Fibroblast of the aortic adventitia (primary cell): ENCODE measurements at places on chromosomes 2 and 18.

DNA sequence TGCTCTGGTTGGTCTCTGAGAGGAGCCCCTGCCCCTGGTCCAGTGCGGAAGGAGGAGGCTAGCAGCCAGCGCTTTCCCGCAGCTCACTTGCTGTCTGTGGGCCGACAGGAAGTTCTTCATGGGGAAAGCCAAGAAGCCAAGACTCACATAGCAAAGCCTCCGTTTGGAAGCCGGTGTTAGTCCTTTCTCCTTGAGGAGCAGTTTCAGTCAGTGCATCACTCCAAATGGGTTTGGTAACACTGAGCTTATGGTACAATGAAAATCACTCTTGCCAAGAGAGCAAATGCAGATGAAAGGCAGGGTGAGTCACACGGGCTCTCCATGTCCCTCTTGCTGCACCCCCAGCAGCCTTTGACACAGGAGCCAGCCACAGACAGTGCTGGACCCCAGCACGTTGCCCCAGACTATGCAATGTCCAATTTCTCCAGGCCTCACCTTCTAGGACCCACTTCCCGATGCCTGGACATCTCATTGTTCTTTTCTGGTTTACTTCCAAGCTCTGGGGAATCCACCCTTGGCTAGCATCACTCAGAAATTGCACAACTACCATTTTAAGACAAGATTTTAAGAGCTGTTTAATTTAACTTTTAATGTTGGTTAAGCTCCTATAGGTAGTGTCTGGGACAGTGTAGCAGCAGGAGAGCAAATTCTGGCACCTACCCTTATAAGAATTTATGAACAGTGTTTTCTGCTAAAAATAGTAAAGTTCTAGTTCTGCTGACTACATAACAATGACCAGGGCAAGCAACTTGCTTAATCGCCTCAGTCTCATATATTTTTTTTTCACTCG is 174.9 kb downstream of the ASB1 start:
- DNase-seq, result peak; percentile 99

- no peak for DNase-seq
These were observed 88.0 kb downstream of the CDC42EP3 start for GRCh38 chr2:37583402-37583801.

DNA sequence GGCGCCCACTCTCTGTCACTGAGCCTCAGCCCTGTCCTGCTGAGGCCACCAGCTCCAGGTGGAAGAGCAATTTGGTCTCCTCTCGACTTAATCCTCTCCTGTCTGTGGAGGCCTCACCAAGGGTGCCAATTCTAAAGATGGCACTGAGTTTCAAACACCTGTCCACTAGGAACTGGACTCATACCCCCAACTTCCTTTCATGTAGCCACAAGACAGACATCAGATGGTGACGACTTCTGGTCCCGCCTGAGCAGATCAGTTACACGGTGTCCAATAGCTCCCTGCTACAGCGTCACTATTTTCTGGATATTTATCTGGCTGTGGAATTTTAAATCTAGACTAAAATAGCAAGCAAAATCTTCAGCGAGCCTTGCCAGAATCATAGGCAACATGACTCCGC is 24.5 kb upstream of the SP5 start:
- no peak for DNase-seq

DNA sequence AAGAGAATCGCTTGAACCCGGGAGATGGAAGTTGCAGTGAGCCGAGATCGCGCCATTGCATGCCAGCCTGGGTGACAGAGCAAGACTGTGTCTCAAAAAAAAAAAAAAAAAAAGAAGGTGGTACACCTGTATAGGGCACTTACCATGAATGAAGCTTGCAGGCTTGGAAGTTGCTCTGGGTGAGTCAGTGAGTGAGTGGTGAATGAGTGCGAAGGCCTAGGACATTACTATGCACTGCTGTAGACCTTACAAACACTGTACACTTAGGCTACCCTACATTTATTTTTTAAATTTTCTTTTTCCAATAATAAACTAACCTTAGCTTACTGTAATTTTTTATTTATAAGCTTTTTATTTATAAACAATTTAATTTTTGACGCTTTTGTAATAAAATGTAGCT is 78.4 kb upstream of the ATG16L1 start:
- no peak for DNase-seq

DNA sequence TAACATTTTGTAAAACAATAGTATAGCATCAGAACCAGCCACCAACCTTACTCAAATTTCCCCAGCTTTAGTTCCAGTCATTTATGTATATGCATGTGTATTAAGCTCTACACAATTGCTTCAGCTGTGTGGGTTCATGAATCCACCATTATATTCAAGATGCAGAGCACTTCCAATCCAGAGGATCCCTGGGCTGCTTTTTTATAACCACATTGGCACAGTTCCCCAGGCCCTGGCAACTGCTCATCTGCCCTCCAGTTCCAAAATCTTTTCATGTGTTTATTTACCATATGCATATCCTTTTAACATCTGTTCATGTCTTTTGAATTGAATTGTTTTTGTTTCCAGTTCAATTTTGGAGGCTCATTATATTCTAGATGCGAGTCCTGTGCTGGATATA is 482.9 kb upstream of the HS6ST1 start:
- no peak for DNase-seq

GRCh38 chr2:72544554-72544953 is 281.3 kb downstream of the EXOC6B start:
- DNase-seq, result no peak

- DNase-seq, result no peak
These were observed 130.9 kb downstream of the GLI2 start for GRCh38 chr2:120866483-120867140.

GRCh38 chr18:1846640-1847039 is 724.7 kb downstream of the METTL4 start:
- DNase-seq, result no peak

DNA sequence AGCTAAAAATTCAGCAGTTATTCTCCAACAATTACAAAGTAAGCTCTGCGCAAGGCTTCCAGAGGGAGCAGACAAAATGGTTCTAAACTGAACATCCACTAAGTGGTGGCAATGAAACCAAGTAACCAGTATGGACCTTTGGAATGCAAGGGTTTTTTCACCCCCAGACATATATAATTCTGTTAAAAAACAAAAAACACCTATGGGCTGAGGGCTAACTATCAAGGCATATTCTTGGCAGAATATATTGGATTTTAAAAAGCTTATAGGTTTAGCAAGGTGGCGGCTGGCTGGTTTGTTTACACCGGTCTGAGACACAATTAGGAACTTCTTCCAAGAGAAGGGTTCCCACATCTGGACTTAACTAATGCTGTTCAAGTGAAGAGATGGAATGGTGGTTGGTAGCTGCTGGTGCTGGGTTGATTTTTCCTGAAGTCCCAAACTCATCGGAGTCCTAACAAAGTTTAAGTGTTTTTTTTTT is 2.8 kb downstream of the ZFP36L2 start:
- DNase-seq, result peak; percentile 65

- no peak for DNase-seq
These were observed 31.8 kb upstream of the KCNE4 start for GRCh38 chr2:223019987-223020717.

DNA sequence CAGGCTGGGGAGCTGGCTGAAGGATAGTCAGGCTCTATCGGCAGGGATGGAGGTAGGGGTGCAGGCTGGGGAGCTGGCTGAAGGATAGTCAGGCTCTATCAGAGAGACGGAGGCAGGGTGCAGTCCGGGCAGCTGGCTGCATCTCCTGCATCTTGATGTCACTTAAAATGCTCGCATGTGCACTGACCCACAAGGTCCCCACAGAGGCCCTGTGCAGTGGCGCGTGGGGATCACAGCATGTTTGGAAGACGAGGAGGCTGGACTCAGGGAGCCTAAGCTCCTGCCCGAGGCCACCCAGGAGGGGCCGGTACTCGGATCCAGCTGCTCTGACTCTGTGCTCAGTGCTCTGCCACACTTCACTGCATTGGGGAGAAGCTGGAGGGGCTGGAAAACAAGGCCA is 189.0 kb upstream of the HDAC4 start:
- no peak for DNase-seq
